ENCODE measurements at places on chromosomes 7 and 10.

- no peak for DNase-seq
Measured at GRCh38 chr7:25710959-25711358, 441.0 kb upstream of the NFE2L3 start.

- no peak for DNase-seq
Measured at GRCh38 chr7:20131776-20132175, 85.4 kb downstream of the MACC1 start.

- no peak for DNase-seq
Measured at GRCh38 chr7:154423231-154423630, 371.0 kb downstream of the DPP6 start.

- no peak for DNase-seq
Measured at GRCh38 chr10:66234872-66235271, 691.0 kb upstream of the LRRTM3 start.
